Lung (tissue), 17 donors: ENCODE measurements at places on chromosomes 7 and 10.

GRCh38 chr7:24668927-24669635, 88.2 kb downstream of the GSDME start:
- no peaks in the 10 kb centered on the region for H3K27me3 ChIP-seq
- H3K36me3 ChIP-seq, result no peaks in the 10 kb centered on the region
- no peak for DNase-seq

GRCh38 chr10:132249824-132250375, 57.9 kb downstream of the STK32C start:
- H3K27ac ChIP-seq, result no peak overlapping the region
- H3K27me3 ChIP-seq, result no peaks in the 10 kb centered on the region
- no peaks in the 10 kb centered on the region for H3K4me1 ChIP-seq
- DNase-seq, result no peak
- H3K36me3 ChIP-seq, result no peaks in the 10 kb centered on the region

DNA sequence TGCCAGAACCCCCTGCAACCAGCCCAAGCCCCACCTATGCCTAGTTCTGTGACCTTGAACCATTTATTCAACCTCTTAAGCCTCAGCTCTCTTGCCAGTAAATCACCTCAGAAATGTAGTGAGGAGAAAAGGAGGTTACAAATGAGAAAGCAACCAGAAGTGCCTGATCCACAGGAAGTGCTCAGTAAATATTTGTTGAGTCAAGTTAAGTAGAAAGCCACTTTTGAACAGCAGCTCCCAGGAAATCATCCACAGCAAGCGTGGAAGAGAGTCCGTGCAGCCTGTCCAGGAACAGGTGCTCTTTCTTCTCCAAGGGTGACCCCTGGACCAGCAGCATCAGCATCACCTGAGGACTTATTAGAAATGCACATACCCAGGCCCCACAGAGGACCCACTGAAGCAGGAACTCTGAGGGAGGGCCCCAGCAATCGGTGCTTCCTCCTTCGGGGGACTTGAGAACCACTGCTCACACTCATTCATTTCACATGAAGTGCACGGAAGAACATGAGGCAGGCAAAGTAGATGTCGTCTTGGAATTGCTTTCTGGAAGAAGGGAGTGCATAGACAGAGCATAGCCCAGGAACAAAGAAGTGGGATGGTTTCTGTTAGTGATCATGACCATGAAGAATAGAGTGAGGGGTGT, 6.3 kb upstream of the C10orf71 start:
- no peaks in the 10 kb centered on the region for H3K36me3 ChIP-seq
- no peak overlapping the region for H3K4me3 ChIP-seq
- no peak for DNase-seq
- peaks cover 9% of the 10 kb centered on the region for H3K27me3 ChIP-seq

DNA sequence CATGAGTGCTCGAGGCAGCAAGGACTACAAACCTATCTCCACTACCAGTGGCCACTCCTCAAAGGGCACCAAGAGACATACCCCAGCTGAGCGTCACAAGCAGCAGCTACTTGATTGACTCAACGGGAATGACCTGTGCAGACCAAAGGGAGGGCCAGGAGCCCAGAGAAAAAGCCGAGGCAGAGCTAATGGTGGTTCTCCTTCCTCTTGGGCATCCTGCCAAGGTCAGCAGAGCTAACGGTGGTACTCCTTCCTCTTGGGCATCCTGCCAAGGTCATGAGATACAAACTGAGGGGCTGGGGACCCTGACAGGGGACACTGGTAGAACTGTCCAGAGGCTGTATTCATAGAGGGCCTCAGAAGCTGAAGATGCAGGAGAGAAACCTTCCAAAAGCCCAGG, 60.4 kb downstream of the FAM53B start:
- peaks cover 24% of the 10 kb centered on the region for H3K36me3 ChIP-seq
- peaks cover 26% of the 10 kb centered on the region for H3K4me1 ChIP-seq
- no peak overlapping the region for H3K27ac ChIP-seq
- no peaks in the 10 kb centered on the region for H3K27me3 ChIP-seq
- no peak for DNase-seq

DNA sequence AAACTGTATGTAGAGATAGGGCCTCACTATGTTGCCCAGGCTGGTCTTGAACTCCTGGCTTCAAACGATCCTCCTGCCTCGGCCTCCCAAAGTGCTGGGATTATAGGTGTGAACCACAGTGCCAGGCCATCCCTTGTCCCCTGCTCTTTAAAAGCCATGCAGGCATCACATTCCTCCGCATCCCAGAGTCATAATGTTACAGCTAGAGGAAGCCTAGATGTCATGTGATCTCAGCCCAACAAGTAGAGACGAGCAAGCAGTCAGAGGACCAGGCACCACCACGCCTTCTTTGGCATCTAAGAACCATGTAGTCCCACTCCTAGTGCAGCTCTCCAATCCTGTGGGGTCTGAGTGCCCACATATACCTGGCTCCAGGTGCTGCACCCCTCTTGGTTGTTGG, 13.1 kb downstream of the PODXL start:
- H3K36me3 ChIP-seq, result no peaks in the 10 kb centered on the region
- DNase-seq, result no peak
- no peaks in the 10 kb centered on the region for H3K4me1 ChIP-seq
- H3K27ac ChIP-seq, result no peak overlapping the region
